ENCODE measurements at places on chromosomes 3 and 15.

- no peak for DNase-seq
Observed at GRCh38 chr3:50242851-50243542, 7.0 kb downstream of the GNAI2 start.

- DNase-seq, result no peak
Observed at GRCh38 chr3:147301781-147302180, 104.6 kb downstream of the ZIC4 start.

DNA sequence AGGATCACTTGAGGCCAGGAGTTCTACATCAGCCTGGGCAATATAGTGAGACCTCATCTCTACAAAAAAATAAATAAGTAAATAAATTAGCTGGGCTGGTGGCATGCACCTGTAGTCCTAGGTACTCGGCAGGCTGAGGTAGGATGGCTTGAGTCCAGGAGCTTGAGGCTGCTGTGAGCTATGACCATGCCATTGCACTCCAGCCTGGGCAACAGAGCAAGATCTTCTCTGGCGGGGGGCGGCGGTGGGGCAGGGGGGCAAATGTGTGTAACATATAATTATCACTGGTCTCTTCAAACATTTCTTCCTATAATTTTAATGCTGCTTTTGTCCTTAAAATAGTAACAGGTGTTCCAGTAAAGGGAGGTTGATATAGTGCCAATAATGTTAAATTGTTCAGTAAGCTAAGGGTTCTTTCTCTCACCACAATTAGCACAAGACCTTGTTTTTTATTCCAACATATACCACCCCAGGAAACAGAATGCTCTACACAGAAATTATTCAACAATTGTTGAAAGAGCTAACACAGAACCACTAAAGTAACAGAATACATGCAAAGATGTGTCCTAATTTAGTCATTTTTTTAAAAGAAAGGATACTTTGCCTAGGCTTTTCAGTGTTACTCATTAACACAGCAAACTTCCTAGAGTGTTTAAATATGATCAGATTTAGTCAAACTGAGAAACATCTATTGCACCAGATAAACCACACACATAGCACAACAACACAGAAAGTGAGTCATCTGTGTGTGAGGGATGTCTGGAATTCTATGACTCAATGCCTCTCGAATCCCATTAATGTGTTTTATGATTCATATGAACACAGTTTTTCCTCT is 29.1 kb downstream of the ANKRD28 start:
- DNase-seq, result peak; percentile 99

GRCh38 chr15:69290346-69291164 is 8.2 kb upstream of the PAQR5 start:
- DNase-seq, result no peak

DNA sequence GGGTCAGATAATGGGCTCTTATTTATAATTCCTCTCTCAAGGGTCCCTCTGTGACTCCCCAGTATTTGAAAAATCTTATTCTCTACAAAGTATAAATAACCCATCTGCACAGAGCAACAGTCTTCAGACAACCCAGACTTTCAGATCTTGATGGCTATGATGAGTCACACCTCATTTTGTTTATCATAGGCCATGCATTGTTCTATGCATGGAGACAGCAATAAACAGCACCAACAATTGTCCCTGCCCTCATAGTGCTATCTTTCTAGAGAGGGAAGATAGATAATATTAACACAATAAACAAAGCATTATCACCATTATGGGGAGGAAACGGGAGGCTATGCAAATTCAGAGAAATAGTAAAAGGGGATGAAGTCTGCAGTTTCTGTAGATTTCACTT is 13.4 kb downstream of the FHIT start:
- DNase-seq, result no peak

Data from HCEC 1CT (cell line).